Fibroblast of lung (primary cell): ENCODE measurements at places on chromosomes 13 and 19. TPM values are rescaled to one million over a fixed set of nuclear protein-coding genes. Genes with fewer than 3 reads are reported as not detected.

Gene CLEC4G
- not detected in 2 replicates for polyA plus RNA-seq

Gene NANOS3
- not detected in 2 replicates for polyA plus RNA-seq

Gene MBD3L3
- polyA plus RNA-seq: not detected in 2 replicates

Gene KLF1
- not detected in 2 replicates for polyA plus RNA-seq

Gene ADAT3
- polyA plus RNA-seq: 0.42 and 0.61 TPM in 2 replicates
